ENCODE measurements at places on chromosomes 12 and 14. TPM values are rescaled to one million over a fixed set of nuclear protein-coding genes. Genes with fewer than 3 reads are reported as not detected.

Gene SMOC1
- not detected for total RNA-seq

GRCh38 chr12:92702754-92703679, at the start of gene PLEKHG7:
PLEKHG7 (plus strand) TSS chr12:92702989; CDS start chr12:92706632, 3,643 bp downstream.
- peaks cover 8% of the 10 kb centered on the region for H3K27me3 ChIP-seq
- H3K27ac ChIP-seq, result no peak within 1 kb of the TSS

Gene CPNE6
- total RNA-seq, result not detected

Gene OTX2
- not detected for total RNA-seq

- DNase-seq, result peak; percentile 83
- peaks cover 4% of the 10 kb centered on the region for H3K36me3 ChIP-seq
- no peak overlapping the region for H3K4me3 ChIP-seq
- peaks cover 15% of the 10 kb centered on the region for H3K4me1 ChIP-seq
- no peaks in the 10 kb centered on the region for H3K27me3 ChIP-seq
These were observed 17.0 kb downstream of the NFYB start for GRCh38 chr12:104121001-104121400.

DNA sequence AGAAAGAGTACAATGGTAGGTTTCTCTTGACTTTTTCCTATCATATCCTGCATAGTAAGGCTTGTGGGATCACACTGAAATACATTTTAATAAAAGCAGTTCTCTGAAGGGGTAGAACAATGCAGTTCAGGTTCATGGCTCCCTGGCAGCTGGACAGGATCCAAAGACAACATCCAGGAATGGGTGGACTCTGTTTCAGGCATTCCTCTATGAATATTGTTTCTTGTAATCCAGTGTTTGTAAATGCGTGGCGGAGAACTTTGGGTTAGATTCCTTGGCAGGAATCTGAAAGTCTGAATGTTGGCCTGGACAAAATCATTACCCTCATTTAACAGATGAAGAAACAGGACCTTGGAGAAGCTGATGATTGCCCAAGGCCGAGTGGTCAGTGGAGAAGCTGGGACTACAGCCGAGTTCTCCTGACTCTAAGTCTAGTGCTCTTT, 43.5 kb downstream of the SYNE2 start:
- H3K4me3 ChIP-seq, result no peak overlapping the region
- no peak overlapping the region for H3K27ac ChIP-seq
- H3K27me3 ChIP-seq, result no peaks in the 10 kb centered on the region
- DNase-seq, result peak; percentile 96
- H3K4me1 ChIP-seq, result peaks cover 12% of the 10 kb centered on the region

GRCh38 chr14:49895480-49895879, 2.6 kb downstream of the ARF6 start:
- H3K4me1 ChIP-seq, result peaks cover 8% of the 10 kb centered on the region
- no peaks in the 10 kb centered on the region for H3K27me3 ChIP-seq
- DNase-seq, result no peak
- H3K27ac ChIP-seq, result peak overlapping the region; percentile 25

Gene TSPAN8
- under 0.01 TPM for total RNA-seq

DNA sequence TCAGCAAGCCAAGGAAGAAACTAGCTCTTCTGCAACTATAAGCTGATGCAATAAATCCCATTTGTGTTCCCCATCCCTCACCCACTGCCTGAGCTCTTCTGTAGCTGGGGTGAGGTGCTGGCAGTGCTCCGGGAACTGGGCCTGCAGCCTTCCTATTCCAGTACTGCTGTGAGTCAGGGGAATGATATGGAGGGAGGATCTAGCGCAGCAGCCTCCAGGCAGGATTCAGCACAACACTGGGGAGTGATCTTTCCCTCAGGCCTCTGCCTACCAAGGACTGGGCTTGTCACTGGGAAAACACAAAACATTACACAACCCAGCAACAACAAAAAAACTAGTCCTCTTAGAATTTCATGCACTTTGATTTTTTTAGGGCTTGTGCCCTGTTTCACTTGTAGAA, 58.7 kb downstream of the ST8SIA1 start:
- DNase-seq, result peak; percentile 99
- H3K27me3 ChIP-seq, result no peaks in the 10 kb centered on the region
- peaks cover 9% of the 10 kb centered on the region for H3K4me1 ChIP-seq
- H3K36me3 ChIP-seq, result peaks cover 1% of the 10 kb centered on the region
- H3K4me3 ChIP-seq, result no peak overlapping the region
- peak overlapping the region; percentile 87 for H3K27ac ChIP-seq

Gene SRRM4
- total RNA-seq, result not detected

DNA sequence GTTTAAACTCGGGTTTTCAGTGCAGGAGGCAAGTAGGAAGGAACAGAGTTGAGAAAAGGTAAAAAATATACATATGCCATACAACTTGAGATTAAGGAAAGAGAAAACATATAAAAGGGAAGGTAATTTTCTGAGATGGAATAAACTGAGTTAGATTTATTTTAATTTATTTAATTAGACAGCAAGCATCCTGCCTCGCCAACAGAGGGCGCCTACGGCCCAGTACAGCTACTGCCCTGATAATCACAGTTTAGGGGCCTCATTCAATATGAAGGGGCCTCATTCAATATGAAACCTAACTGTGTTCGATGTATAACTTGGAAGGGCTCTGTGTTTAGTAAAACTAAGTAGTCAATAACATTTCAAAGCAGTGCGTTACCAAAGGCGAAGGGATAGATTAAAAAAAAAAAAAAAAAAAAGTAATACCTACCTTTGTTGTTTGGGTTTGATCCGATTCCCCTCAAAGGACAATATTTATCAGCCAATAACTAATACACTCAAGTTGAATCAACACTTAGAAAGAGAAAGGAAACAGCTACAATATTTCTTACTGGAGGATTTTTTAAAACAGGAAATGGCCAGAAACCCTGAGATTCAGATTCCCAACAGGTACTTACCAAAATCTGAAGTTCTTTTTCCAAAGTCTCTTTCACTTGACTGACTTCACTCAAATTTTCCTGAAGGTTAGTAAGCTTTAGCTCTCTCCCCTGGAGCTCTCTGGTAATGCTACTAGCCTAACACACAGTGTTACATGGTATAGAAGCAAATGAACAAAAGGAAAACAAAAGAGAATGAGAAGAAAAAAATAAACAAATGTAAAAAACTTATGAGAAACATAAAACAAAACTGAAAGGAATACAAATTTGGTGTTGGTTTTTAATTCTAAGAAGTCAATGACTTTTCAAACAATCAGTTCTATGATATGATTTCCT, 70.0 kb upstream of the VPS33A start:
- DNase-seq, result peak; percentile 46
- no peak overlapping the region for H3K4me3 ChIP-seq
- H3K27me3 ChIP-seq, result no peaks in the 10 kb centered on the region
- no peaks in the 10 kb centered on the region for H3K4me1 ChIP-seq

Gene CD27
- 0.17 TPM for total RNA-seq

DNA sequence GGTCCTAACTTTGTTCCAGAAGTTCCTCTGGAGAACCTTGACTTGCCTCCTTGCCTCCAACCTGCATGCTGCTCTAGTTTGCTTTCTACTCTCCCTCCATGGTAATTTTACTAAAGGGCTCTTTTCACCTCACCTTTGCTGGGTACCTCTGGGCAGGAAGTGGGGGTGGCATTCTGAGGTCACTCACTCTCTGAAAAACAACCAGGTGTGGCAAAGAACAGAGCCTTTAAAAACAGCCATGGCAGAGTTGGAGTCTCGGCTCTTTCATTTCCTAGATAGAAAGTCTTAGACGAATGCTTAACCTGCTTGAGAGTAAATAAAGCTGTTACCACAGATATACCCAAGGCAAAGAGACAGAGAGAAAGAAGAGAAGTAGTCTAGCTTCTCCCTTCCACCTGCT, 827.9 kb downstream of the BCL11B start:
- DNase-seq, result no peak
- no peaks in the 10 kb centered on the region for H3K27me3 ChIP-seq
- H3K4me3 ChIP-seq, result no peak overlapping the region
- H3K36me3 ChIP-seq, result no peaks in the 10 kb centered on the region
- H3K4me1 ChIP-seq, result no peaks in the 10 kb centered on the region
- H3K27ac ChIP-seq, result no peak overlapping the region

Gene KIF26A
- total RNA-seq, result 2.0 TPM

Gene TNS2
- total RNA-seq, result 52.4 TPM

GRCh38 chr12:63307849-63308248, 156.8 kb upstream of the AVPR1A start:
- no peaks in the 10 kb centered on the region for H3K36me3 ChIP-seq
- H3K27ac ChIP-seq, result no peak overlapping the region
- no peak for DNase-seq
- H3K27me3 ChIP-seq, result no peaks in the 10 kb centered on the region
- H3K4me3 ChIP-seq, result no peak overlapping the region

Gene GPRC5A
- 2.3 TPM for total RNA-seq

- H3K4me3 ChIP-seq, result peak within 1 kb of the TSS; percentile 7
- H3K4me1 ChIP-seq, result no peaks in the 10 kb centered on the region
These were observed at the start of gene WIF1 for GRCh38 chr12:65121049-65121955. WIF1 (minus strand) TSS chr12:65121305; CDS start chr12:65121191, 114 bp downstream.

DNA sequence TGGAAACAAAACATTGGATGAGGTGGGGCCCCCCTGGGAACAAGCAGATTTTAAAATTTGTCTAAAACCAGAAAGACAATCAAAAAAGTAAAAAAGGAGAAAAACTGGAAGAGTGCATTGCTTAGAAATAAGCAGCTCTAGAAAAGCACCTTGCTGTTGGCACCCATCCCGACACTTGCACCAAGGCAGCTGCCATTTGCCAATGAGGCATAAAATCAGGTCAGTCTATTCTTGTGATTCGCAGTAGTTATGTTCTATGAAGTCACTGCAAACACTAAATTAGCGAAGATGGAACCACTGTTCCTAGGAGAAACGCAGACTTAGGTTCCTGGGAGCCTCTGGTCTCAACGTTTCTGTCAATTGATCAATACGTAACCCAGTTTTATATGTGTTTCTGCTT, 16.2 kb downstream of the VPS33A start:
- H3K4me1 ChIP-seq, result no peaks in the 10 kb centered on the region
- H3K27me3 ChIP-seq, result no peaks in the 10 kb centered on the region
- DNase-seq, result no peak
- H3K36me3 ChIP-seq, result no peaks in the 10 kb centered on the region

- no peak overlapping the region for H3K4me3 ChIP-seq
- no peak overlapping the region for H3K27ac ChIP-seq
- H3K27me3 ChIP-seq, result no peaks in the 10 kb centered on the region
- DNase-seq, result no peak
- H3K4me1 ChIP-seq, result no peaks in the 10 kb centered on the region
These were observed 2.0 kb downstream of the RIMBP2 start for GRCh38 chr12:130714091-130714590.

Gene SLC7A8
- total RNA-seq, result 5.1 TPM

GRCh38 chr12:13223941-13224340, 27.4 kb downstream of the EMP1 start:
- DNase-seq, result peak; percentile 77
- no peaks in the 10 kb centered on the region for H3K27me3 ChIP-seq
- peaks cover 20% of the 10 kb centered on the region for H3K4me1 ChIP-seq
- H3K27ac ChIP-seq, result peak overlapping the region; percentile 68
- no peaks in the 10 kb centered on the region for H3K36me3 ChIP-seq

- DNase-seq, result peak; percentile 80
- H3K36me3 ChIP-seq, result no peaks in the 10 kb centered on the region
- H3K4me3 ChIP-seq, result no peak overlapping the region
- H3K27me3 ChIP-seq, result no peaks in the 10 kb centered on the region
These were observed 133.2 kb downstream of the ANO4 start for GRCh38 chr12:100927826-100928225.

Gene ACSS3
- 32.9 TPM for total RNA-seq

DNA sequence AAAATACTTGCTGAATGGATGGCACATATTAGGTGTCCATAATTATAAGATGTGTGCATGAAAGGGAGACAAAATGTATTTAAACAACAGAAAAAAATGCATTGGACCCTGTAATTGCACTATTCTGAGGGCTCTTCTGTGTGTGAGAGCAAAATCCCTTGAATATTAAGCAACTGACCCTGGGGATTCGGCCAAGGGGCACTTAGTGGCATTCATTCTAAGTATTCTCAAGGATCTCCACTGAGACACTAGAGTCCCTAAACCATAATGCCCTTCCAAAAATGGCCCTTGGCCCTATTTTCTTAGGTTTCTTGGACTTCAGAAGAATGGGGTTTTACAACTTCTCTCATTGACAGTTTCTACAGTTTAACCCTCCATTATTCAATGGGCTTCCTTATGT, 388.6 kb downstream of the GLT1D1 start:
- DNase-seq, result no peak
- no peaks in the 10 kb centered on the region for H3K27me3 ChIP-seq
- H3K4me1 ChIP-seq, result no peaks in the 10 kb centered on the region
- H3K27ac ChIP-seq, result no peak overlapping the region
- H3K36me3 ChIP-seq, result no peaks in the 10 kb centered on the region
- no peak overlapping the region for H3K4me3 ChIP-seq

DNA sequence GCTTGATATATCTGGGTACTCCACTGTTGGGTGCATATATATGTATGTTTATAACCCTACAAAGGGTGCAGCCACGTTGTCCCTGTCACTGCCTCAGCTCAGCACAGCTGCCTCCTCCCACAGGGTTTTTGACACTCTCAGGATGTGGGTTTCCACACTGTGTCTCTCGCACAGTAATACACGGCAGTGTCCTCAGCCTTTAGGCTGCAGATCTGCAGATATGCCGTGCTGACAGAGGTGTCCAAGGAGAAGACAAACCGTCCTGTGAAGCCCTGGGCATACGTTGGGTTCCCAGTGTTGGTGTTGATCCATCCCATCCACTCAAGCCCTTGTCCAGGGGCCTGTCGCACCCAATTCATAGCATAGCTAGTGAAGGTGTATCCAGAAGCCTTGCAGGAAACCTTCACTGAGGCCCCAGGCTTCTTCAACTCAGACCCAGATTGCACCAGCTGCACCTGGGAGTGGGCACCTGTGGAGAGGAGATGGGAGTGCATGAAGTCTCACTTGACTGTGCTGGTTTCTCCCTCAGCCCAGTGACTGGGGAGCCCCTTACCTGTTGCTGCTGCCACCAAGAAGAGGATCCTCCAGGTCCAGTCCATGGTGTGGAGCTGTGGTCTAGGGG, 498.7 kb downstream of the TMEM121 start:
- H3K4me3 ChIP-seq, result no peak overlapping the region
- no peaks in the 10 kb centered on the region for H3K27me3 ChIP-seq
